ENCODE measurements at places on chromosomes 2 and 18. TPM values are rescaled to one million over a fixed set of nuclear protein-coding genes. Genes with fewer than 3 reads are reported as not detected.

GRCh38 chr2:62382757-62383156, 123.2 kb downstream of the TMEM17 start:
- no peak overlapping the region for H3K27ac ChIP-seq
- H3K4me3 ChIP-seq: no peak overlapping the region
- H3K27me3 ChIP-seq: no peaks in the 10 kb centered on the region

DNA sequence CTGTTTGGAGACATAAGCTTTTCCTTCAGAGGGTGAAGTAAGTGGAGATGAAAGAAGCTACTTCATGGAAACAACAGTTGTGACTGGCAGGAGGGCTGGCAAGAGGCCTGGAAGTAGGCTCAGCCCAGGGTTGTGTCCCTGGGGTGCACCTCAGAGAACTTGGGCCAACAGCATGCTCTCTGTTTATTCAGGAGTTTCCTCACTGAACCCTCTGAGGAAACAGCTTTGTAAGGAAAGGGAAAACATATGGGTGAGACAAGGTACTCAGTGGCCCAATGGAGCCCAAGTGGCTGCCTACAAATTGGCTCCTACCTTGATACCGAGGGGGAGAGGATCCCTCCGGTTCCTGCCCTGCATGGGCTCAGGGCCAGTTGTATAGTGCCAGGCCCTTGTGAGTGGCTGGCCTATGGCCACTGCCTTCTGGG, 115.5 kb upstream of the ITGA6 start:
- H3K27me3 ChIP-seq: no peaks in the 10 kb centered on the region
- no peak overlapping the region for H3K4me3 ChIP-seq
- DNase-seq: no peak
- H3K4me1 ChIP-seq: no peaks in the 10 kb centered on the region
- no peaks in the 10 kb centered on the region for H3K36me3 ChIP-seq

DNA sequence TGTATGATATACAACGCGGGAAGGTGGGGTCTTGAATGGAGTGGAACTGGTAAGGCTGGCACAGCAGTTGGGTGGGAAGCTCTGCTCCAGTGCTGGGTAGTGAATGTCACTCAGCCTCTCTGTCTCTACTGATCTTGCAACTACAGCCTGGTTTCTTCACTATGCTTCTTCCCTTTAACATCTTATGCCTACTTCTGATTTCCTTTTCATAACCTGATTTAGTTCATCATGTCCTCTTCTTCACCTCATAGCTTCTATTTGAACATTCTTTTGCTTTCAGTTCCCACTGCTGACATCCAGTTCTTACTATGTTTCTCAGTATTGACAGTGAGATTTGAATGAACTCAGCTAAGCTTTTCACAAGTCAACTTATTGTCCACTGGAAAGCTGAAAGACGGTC, 286.2 kb downstream of the ARL6IP6 start:
- H3K27me3 ChIP-seq: no peaks in the 10 kb centered on the region
- no peak for DNase-seq
- H3K4me3 ChIP-seq: no peak overlapping the region
- no peaks in the 10 kb centered on the region for H3K4me1 ChIP-seq

DNA sequence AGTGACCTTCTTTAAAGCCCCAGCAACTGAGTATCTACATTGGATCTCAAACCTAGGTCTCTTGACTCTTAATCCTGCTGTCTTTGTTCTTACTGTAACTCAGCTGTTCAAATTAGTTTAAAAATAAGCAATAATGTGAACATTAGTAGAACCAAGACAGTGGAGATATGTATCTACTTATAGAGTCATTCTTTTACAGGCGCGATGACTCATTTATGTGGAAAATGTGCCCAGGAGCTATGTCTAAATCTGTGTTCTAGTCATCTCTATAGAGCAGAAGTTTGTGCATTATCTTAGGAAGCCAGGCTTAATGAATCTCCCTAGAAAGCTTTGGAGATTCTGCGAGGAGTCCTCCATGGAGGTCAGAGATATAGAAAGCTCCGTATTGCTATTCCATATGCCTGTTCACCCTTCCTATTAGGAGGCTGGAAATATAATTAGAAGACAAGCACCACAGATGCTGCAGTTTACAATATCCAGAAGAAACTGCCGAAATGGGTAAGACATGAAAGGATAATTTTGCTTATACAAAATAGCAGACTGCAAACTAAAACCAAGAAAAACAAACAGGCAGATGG, 211.6 kb downstream of the TRIB2 start:
- H3K27me3 ChIP-seq: no peaks in the 10 kb centered on the region
- no peaks in the 10 kb centered on the region for H3K36me3 ChIP-seq
- DNase-seq: no peak
- no peaks in the 10 kb centered on the region for H3K4me1 ChIP-seq
- no peak overlapping the region for H3K27ac ChIP-seq

- H3K4me1 ChIP-seq: no peaks in the 10 kb centered on the region
- H3K27ac ChIP-seq: no peak overlapping the region
- no peaks in the 10 kb centered on the region for H3K27me3 ChIP-seq
- no peak overlapping the region for H3K4me3 ChIP-seq
Measured at GRCh38 chr2:236932831-236933361, 152.8 kb upstream of the COPS8 start.

- H3K27ac ChIP-seq: peak overlapping the region; percentile 100
- H3K36me3 ChIP-seq: peaks cover 5% of the 10 kb centered on the region
- peaks cover 18% of the 10 kb centered on the region for H3K4me1 ChIP-seq
- DNase-seq: peak; percentile 48
Measured at GRCh38 chr2:44360749-44361329, 455 bp downstream of the PREPL start.

The ATP9B gene
- total RNA-seq: 13.2 TPM

The KYNU gene
- total RNA-seq: 5.4 TPM

The ZNG1B gene
- total RNA-seq: 42.5 TPM

All from K562 (cell line).